Testis (tissue), 5 donors: ENCODE measurements at places on chromosomes 5 and 9.

DNA sequence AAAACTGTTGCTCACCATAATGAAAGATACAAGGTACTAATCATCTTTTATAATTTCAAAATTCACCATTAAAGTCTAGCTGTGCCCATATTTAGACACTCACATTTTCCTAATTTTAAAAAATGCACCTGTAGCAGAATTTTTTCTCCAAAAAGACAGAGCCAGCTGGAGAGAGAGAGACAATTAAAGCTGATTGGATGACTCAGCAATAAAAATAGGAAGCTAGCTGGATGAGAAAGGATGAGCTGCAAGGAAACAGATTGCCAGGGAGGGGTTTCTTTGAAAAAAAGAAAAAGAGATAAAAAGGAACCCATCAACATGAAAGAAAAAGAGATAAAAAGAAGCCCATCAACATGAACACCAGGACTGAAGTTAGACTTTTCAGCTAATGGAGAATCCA lies 73.8 kb downstream of the HCN1 start:
- no peaks in the 10 kb centered on the region for H3K27me3 ChIP-seq
- H3K27ac ChIP-seq = no peak overlapping the region
- no peaks in the 10 kb centered on the region for H3K36me3 ChIP-seq
- no peaks in the 10 kb centered on the region for H3K4me1 ChIP-seq

DNA sequence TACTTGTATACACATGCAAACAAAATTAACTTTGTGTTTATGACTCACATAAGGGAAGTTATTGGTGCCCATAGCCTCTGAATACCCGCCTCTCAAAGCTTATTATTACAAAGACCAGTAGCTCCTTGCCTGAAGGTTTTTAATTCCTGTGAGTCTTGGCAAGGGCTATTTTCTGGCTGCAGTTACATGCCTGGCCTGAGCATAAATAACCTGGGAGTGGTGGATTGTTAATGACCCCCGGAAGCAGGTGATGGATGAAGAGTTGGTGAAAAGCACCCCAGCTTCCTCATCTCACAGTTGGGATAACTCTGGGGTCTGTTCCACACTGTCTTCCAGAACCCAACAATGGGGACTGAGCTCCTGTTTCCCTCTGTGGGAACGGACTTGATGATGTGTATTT lies 594.5 kb downstream of the PDE4D start:
- H3K36me3 ChIP-seq = no peaks in the 10 kb centered on the region
- no peaks in the 10 kb centered on the region for H3K4me1 ChIP-seq
- no peak for DNase-seq
- H3K4me3 ChIP-seq = no peak overlapping the region
- H3K27ac ChIP-seq = no peak overlapping the region

- H3K27ac ChIP-seq = no peak overlapping the region
- H3K4me1 ChIP-seq = no peaks in the 10 kb centered on the region
- H3K36me3 ChIP-seq = no peaks in the 10 kb centered on the region
- DNase-seq = no peak
Measured at GRCh38 chr5:41985945-41986695, 61.0 kb downstream of the FBXO4 start.

DNA sequence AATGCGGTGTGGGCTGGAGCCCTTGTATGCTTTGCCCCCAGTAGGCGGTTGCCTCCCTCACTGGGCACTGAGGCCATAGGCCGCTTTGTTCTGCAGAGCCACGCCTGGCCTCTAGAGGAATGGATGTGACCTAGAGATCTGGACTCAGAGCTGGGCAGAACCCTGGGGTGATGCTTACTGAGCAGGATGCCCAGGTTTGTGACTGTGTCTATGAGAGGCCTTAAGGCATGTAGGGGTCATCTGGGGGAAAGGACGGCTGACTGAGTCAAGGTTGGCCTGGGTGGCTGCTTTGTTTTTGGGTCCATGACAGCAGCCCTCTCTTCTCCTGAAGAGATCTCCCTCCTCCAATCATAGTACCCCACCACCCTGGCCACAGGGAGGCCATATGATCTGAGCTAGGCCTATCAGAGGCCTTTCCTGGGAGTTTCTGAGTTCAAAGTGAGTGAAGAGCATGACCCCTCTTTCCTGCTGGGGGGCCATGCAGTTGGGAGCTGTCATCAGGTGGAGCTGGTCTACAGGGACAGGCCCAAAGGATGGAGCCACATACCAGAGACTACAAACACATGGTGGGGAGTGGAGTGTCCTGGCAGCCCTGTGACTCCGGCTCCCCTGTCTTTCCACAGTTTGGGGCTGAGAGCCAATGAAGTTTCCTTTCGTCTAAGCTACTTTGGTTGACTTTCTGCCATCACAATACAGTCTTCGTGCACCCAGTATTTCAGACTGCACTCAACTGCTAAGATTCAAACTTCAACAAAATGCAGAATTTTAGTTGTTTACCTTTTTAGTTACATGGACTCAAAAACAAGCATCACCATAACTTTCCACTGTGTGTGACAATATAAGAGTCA lies 165.4 kb downstream of the AUH start:
- no peaks in the 10 kb centered on the region for H3K36me3 ChIP-seq
- no peak overlapping the region for H3K4me3 ChIP-seq
- DNase-seq = no peak
- H3K27me3 ChIP-seq = no peaks in the 10 kb centered on the region
- peaks cover 25% of the 10 kb centered on the region for H3K4me1 ChIP-seq
